ENCODE measurements at places on chromosomes 13 and 19.

GRCh38 chr19:1269478-1270212 is 513 bp downstream of the CIRBP start:
- peak; percentile 84 for DNase-seq

- DNase-seq, result no peak
Observed at GRCh38 chr13:80877209-80877943, 536.5 kb upstream of the SPRY2 start.

- DNase-seq, result no peak
Observed at GRCh38 chr13:51601601-51602565, 17.6 kb downstream of the WDFY2 start.

- DNase-seq, result no peak
Observed at GRCh38 chr19:27660428-27660827, 1552.5 kb downstream of the UQCRFS1 start.

DNA sequence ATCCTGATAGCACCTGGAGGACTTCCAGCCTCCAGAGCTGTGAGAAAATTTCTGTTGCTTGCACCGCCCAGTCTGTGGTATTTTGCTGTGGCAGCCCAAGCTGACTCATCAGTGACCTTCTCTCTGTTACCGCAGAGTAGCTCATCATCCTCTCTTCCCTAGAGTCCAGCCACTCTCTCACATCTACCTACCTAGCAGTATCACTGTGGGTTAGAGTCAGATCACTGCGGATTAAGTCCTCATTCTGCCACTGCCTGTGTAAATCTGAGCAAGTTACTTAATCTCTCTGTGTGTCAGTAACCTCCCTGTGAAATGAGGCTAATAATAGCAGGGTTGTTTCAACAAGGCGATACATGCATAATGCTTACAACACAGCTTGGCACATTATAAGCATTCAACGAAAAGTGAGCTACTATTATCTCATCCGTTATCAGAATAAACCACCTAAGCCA is 40.3 kb upstream of the USPL1 start:
- no peak for DNase-seq

DNA sequence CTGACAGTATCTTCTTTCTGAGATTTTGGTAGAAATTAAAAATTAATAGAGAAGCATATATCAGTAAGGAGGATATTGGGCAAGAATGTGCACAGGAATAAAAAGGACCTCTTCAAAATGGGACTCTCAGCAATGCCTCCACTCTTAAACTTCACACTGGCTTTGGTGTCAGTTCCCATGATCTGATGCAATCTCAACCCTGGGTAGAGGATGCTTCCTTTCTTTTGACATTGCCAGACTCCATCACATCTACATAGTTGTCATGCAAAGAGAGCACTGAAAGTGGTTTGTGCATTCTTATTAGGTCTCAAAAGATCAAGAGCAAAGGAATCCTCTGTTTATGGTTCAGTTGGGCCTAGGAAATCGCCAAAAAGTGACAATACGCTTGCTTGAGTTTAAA is 26.3 kb downstream of the STARD13 start:
- no peak for DNase-seq
